ENCODE measurements at places on chromosomes 3 and 15. TPM values are rescaled to one million over a fixed set of nuclear protein-coding genes. Genes with fewer than 3 reads are reported as not detected.

DNA sequence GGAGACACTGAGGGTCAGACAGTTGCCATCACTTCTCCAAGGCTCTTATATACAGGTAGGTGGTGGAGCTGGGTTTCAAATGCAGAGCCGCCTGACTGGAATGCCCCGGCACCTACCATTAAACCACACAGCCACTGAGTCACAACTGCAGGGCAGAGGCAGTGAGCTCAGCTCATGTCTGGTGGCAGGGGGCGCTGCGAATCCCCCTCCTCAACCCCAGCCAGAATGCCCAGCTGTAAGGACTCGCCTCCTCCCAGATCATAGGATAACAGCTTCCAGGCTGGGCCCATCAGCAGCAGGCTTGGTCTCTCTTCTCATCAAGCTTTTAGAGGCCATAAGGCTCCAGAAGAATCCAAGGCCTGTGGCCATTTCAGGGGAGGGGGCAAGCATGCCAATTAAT lies 26.4 kb downstream of the ADCY5 start:
- no peak for DNase-seq

GRCh38 chr3:187931101-187931500 lies 185.8 kb upstream of the BCL6 start:
- no peak for DNase-seq

- DNase-seq, result no peak
These were observed 597.5 kb upstream of the ROBO2 start for GRCh38 chr3:76442374-76442915.

DNA sequence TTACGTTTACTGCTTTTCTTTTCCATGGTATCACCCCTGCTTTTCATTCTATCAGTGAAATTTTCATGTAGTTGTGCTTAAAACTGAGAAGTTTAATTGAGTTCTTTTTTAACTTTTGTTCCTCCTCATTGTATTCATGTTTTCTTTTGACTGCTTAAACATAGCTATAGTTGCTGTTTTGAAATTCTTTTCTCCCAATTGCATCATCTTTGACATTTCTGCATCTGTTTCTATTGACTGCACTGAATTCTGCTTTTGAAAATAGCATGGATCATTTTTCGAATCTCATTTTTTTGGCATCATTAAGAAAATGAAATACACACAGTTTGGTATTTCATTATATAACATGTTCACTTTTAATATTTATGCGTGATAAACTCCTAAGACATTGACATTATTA lies 694.9 kb downstream of the MECOM start:
- no peak for DNase-seq

Gene UROC1
- not detected for polyA plus RNA-seq

Gene ALDH1L1
- 0.16 TPM for polyA plus RNA-seq

Gene MRAS
- polyA plus RNA-seq, result 90.2 TPM
